ENCODE measurements at places on chromosomes 1 and 21. TPM values are rescaled to one million over a fixed set of nuclear protein-coding genes. Genes with fewer than 3 reads are reported as not detected.

- H3K4me1 ChIP-seq = peaks cover 29% of the 10 kb centered on the region
- H3K27me3 ChIP-seq = peaks cover 35% of the 10 kb centered on the region
- H3K4me3 ChIP-seq = no peak overlapping the region
- no peaks in the 10 kb centered on the region for H3K36me3 ChIP-seq
- H3K27ac ChIP-seq = no peak overlapping the region
Observed at GRCh38 chr1:228862542-228863505, 127.5 kb downstream of the RHOU start.

GRCh38 chr1:183003203-183003602 lies 20.0 kb upstream of the LAMC1 start:
- H3K27ac ChIP-seq = no peak overlapping the region
- H3K4me1 ChIP-seq = no peaks in the 10 kb centered on the region
- no peaks in the 10 kb centered on the region for H3K36me3 ChIP-seq
- DNase-seq = no peak
- H3K4me3 ChIP-seq = no peak overlapping the region

- H3K36me3 ChIP-seq = no peaks in the 10 kb centered on the region
- no peaks in the 10 kb centered on the region for H3K4me1 ChIP-seq
- H3K27ac ChIP-seq = no peak overlapping the region
- no peak overlapping the region for H3K4me3 ChIP-seq
- H3K27me3 ChIP-seq = peaks cover 15% of the 10 kb centered on the region
Observed at GRCh38 chr1:17140279-17140678, 21.0 kb upstream of the PADI2 start.

DNA sequence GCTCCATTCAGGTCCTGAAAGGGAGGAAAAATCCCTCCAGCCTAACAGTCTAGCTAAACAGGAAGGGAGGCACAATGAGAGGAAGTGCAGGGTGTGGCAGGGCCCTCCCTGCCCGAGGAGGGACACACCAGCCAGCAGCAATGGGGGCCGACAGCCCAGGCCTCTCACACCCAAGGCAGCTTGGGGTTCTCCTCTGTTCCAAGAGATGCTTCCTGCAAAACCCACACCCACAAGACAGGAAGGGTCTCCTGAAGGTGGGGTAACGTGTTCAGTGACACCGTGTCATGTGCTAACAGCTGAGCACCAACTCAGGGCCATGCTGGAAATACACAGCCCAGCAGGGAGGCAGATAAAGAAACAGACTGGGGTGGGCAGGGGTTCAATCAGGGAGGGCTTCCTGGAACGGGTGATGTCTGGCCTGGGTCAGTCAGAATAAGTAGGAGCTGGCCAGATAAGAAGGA lies 10.2 kb downstream of the ECE1 start:
- H3K27ac ChIP-seq = peak overlapping the region; percentile 86
- peaks cover 16% of the 10 kb centered on the region for H3K36me3 ChIP-seq
- no peaks in the 10 kb centered on the region for H3K27me3 ChIP-seq
- peaks cover 46% of the 10 kb centered on the region for H3K4me1 ChIP-seq
- DNase-seq = peak; percentile 55

DNA sequence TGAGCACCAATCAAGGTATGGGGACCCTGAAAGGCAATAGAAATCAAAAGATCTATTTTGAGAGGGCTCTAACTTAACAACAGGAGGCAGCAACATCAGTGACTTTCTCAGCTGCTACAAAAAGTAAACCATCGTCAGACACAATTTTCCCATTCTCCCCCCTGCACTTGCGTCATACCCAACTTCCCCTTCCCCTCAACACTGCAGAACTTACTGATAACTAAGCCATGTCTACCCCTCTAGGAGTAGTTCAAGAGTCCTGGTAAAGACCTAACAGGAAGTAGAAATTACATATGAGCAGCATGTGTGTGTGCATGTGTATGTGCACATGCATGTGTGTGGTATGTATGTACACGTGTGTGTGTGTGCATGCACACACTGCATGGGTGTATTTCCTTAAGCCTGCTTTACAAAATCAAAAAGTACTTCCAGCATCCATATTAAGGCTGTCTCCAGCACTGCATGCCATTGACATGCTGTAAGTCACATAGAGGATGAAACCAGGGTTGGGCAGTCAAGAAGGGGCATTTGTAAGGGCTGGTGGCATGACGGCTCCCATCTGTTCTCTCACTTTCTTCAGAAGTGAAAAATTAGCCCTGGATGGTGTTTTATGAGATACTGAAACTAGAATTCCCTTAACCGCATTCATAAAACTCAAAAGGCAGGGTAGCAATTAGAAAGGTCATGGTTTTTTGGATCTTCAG lies 460.1 kb upstream of the RUNX1 start:
- H3K27ac ChIP-seq = no peak overlapping the region
- no peak overlapping the region for H3K4me3 ChIP-seq
- H3K4me1 ChIP-seq = peaks cover 10% of the 10 kb centered on the region
- DNase-seq = no peak
- peaks cover 18% of the 10 kb centered on the region for H3K27me3 ChIP-seq
- H3K36me3 ChIP-seq = no peaks in the 10 kb centered on the region

DNA sequence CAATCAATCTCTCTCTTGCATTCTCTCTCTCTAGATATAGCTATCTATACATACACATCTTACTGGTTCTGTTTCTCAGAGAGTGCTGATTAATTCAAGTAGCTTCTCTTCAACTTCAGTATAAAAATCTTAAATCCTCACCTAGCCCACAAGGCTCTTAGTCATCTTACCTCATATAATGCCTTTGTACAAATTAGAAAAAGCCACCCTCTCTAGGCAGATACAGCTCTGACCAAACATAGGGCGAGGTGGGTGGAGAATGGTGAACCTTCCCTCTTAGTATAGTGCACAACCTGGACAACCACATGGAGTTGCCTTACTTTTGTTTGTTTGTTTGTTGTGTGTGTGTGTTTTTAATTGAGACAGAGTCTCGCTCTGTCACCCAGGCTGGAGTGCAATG lies 5.1 kb upstream of the INAVA start:
- H3K4me3 ChIP-seq = no peak overlapping the region
- peak; percentile 59 for DNase-seq
- H3K27ac ChIP-seq = peak overlapping the region; percentile 35
- H3K4me1 ChIP-seq = peaks cover 62% of the 10 kb centered on the region

- no peaks in the 10 kb centered on the region for H3K4me1 ChIP-seq
- no peak overlapping the region for H3K27ac ChIP-seq
- no peaks in the 10 kb centered on the region for H3K36me3 ChIP-seq
- H3K4me3 ChIP-seq = no peak overlapping the region
- no peaks in the 10 kb centered on the region for H3K27me3 ChIP-seq
Observed at GRCh38 chr1:176794897-176795508, 332.0 kb downstream of the PAPPA2 start.

- H3K27ac ChIP-seq = no peak overlapping the region
- peaks cover 6% of the 10 kb centered on the region for H3K4me1 ChIP-seq
- no peaks in the 10 kb centered on the region for H3K36me3 ChIP-seq
- H3K27me3 ChIP-seq = peaks cover 18% of the 10 kb centered on the region
- no peak for DNase-seq
Observed at GRCh38 chr1:245172026-245172425, 17.2 kb downstream of the KIF26B start.

- no peak overlapping the region for H3K27ac ChIP-seq
- DNase-seq = no peak
- no peaks in the 10 kb centered on the region for H3K4me1 ChIP-seq
- H3K27me3 ChIP-seq = peaks cover 9% of the 10 kb centered on the region
- H3K4me3 ChIP-seq = no peak overlapping the region
- H3K36me3 ChIP-seq = no peaks in the 10 kb centered on the region
Observed at GRCh38 chr1:175773571-175773970, 30.2 kb upstream of the TNR start.

DNA sequence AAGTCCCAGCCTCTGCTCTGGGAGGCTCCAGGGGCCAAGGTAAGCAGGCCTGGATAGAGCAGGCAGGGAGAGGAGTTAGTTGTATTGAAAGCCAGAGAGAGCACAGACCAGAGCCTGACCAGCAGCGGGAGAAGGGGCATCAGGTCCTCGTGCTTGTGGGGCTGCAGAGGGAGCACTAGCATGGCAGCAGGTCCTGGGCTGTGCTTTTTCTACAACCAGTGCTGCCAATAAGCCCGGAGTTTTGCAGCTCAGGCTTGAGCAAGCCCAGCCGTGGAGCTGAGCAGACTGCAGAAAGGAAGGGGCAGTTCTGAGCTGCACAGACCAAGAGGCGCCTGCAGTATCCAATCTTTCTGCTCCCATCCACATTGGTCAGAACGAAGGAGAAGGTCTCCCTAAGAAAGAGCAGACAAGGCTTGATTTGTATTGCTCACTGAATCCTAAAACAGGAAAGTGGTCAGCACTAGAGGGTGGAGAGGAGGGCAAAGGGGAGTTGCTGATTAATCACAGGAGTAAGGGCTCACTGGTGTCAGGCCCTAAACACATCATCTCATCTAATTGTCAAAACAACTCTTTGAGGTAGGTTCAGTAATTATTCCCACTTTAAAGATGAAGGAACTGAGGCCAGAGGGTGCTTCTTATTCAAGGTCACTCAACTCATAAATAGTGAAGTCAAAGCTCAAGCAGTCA lies 2.7 kb downstream of the DENND2D start:
- H3K27ac ChIP-seq = peak overlapping the region; percentile 97
- H3K36me3 ChIP-seq = peaks cover 76% of the 10 kb centered on the region
- peak overlapping the region; percentile 97 for H3K4me3 ChIP-seq
- peaks cover 78% of the 10 kb centered on the region for H3K4me1 ChIP-seq

DNA sequence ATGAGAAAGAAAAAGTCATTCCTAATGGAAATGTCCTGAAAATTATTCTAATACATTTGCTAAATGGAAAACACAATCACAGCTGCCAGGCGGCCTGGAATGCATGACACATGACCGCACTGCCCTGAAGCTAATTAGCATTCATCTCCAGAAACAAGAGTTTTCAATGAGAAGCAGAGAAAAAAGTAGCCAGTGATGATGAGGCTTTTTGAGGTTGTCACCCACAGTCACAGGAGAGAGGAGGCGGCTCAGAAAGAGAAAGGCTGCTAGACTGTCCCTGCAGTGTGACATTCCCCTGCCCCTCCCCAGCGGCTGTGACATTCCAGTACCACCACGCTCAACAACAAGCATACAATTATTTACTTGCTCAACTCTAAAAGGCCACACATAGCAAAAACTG lies 122.9 kb upstream of the KRTAP19-8 start:
- H3K4me1 ChIP-seq = peaks cover 15% of the 10 kb centered on the region
- H3K27me3 ChIP-seq = peaks cover 3% of the 10 kb centered on the region
- no peak for DNase-seq
- H3K27ac ChIP-seq = no peak overlapping the region

DNA sequence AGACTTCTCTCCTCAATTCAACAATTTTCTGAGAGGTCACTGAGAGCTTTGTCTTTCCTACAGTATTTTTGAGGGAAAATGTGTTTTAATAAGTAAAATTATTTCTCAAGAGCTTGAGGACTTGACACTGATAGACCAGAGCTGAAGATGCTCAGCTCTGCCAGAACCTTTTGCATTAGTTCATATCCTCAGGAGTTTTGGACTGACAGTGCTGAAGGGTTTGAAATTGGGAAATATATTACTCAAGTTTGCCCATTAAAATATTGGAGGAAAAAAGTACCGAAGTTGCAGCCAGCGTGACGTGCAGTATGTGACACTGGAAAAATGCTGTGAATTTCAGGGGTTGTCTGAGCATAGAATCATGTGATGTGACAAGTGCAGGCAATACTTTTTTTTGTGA lies 346.6 kb upstream of the DPYD start:
- H3K36me3 ChIP-seq = no peaks in the 10 kb centered on the region
- no peak overlapping the region for H3K27ac ChIP-seq
- H3K4me3 ChIP-seq = no peak overlapping the region
- peaks cover 7% of the 10 kb centered on the region for H3K27me3 ChIP-seq

DNA sequence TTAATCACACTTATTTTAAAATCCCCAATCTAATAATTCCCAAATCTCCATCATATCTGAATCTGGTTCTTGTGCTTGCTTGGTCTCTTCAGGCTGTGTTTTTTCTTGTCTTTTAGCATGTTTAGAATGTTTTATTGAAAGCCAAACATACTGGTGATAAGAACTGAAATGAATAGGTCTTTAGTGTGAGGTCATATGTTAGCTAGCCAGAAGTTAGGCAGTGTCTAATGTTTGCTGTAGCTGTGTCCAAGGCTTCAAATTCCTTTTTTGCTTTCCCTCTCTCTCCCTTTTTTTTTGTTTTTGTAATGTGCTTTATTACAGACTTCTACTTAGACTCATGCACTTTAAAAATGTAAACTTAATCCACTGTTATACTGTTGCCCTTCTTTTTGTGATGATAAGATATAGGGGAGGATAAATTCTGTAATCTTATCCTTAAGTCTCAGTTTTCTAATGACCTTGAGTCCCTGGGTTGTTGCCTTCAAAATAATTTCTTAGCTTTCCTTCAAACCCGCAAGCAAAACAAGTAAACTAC lies 725.1 kb downstream of the BRINP3 start:
- no peaks in the 10 kb centered on the region for H3K27me3 ChIP-seq
- DNase-seq = no peak
- no peak overlapping the region for H3K4me3 ChIP-seq
- no peak overlapping the region for H3K27ac ChIP-seq
- no peaks in the 10 kb centered on the region for H3K36me3 ChIP-seq

DNA sequence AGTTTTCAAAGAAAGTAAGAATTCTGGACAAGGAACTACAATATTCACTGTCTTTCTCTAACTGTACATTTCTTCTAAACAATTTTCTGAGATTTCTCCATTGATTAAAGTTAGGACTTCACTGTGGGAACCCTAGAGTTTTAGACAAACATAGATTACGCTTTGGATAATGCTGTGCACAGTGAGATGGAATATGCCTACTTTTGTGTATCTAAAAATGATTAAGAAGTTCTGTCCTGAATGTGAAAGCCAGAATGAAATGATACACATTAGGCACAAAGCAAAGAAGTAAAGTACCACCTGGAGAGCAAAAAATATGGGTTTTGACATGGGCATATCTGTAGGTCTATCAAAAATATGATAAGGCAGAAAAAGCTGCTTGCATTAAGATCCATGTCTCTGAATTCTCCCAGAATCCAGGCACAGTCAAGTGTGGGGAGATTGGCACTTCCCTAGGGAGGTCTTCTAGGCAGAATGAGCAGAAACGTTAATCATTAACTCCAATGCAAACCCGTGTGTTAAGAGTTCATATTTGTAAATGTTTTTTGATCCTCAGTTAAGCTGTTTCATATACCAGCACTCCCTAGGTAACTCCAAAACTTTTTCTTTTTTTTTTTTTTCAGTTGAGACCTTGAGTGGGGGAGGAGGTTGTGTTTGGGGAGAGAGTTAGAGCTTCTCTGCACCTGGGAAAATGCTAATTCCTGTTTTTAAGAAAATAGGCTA lies 467.1 kb downstream of the LMO4 start:
- H3K36me3 ChIP-seq = no peaks in the 10 kb centered on the region
- no peaks in the 10 kb centered on the region for H3K4me1 ChIP-seq
- no peaks in the 10 kb centered on the region for H3K27me3 ChIP-seq
- no peak overlapping the region for H3K4me3 ChIP-seq

SSBP3 gene
- total RNA-seq = 88.7 TPM

PGLYRP3 gene
- not detected for total RNA-seq

C1orf226 gene
- not detected for total RNA-seq

ZBTB48 gene
- 37.4 TPM for total RNA-seq

OR2AK2 gene
- total RNA-seq = not detected

CD1D gene
- total RNA-seq = not detected

NBPF11 gene
- 7.4 TPM for total RNA-seq

Data from activated CD8-positive, alpha-beta memory T cell treated with anti-CD3 and anti-CD28 coated beads, Interleukin-2, amount 10 ng/mL, durations not matched to agents 7 days and 5 days (primary cell).